ENCODE measurements at places on chromosomes 11 and 22.

DNA sequence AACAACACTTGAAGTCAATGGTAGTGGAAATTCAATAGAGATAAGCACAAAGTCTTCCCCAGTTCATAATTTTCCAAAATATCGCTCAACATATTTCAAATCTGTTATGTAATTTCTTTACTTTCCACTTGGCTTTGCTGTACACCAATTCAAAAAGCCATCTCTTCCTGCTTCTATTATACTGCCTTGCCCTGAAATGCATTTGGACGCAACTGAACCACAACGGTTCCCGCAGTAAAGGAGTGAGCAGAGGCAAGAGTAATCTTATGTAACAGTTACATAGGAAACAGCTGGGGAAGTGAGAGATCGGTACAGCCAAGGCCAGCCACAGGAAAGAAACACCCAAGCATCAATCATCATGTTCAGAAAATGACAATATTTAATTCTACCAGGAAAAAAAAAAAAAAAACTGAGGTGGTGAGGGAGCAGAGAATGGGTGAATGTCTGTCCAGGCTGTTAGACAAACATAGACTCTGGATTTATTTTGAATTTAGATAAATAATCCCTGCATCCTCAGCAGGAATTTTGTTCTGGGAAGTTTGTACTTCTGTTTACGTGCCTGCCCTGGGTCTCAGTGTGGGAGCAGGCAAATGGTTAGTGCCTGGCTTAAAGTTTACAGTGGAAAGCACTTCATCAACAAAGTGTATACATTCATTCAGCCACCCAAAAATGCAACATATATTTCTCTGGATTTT is 392.2 kb downstream of the ETS1 start:
- DNase-seq: no peak

DNA sequence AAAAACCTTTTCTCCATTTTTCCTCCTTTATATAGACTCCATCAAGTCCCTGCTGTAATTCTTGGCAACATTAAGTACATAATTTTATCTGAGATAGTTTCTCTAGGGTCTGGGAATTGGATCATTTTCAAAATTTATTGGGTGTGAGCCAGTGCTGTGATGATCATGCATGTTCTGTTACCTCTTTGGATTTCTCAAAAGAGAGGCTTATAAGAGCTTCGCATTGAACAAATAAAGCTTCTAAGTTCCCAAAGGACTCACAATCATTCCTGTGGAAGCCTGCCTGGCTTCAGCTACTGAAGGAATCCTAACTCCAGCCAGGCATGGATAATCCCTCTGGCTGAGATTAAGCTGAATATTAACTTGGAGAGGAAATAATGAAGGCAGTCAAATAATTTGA is 208.5 kb downstream of the RAB38 start:
- no peak for DNase-seq

DNA sequence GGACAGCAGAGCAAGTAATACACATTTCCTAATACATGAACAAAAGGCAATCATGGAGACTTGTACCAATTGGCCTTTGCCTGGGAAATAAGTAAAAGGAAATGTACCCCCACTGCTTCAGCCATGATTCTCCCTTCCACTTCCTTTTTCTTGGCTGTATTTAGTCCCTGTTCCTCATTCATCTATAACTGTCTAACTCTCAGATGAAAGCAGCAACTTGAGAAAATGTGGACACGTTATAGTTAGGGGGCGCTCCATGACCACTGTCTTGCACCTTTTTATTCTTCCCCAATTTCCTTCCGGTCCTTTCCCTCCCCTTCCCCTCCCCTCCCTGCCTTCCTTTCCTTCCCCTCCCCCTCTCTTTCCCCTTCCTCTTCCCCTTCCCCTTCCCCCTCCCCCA is 61.3 kb upstream of the BARX2 start:
- DNase-seq: no peak

GRCh38 chr11:86150847-86151173 is 81.9 kb upstream of the PICALM start:
- DNase-seq: no peak

DNA sequence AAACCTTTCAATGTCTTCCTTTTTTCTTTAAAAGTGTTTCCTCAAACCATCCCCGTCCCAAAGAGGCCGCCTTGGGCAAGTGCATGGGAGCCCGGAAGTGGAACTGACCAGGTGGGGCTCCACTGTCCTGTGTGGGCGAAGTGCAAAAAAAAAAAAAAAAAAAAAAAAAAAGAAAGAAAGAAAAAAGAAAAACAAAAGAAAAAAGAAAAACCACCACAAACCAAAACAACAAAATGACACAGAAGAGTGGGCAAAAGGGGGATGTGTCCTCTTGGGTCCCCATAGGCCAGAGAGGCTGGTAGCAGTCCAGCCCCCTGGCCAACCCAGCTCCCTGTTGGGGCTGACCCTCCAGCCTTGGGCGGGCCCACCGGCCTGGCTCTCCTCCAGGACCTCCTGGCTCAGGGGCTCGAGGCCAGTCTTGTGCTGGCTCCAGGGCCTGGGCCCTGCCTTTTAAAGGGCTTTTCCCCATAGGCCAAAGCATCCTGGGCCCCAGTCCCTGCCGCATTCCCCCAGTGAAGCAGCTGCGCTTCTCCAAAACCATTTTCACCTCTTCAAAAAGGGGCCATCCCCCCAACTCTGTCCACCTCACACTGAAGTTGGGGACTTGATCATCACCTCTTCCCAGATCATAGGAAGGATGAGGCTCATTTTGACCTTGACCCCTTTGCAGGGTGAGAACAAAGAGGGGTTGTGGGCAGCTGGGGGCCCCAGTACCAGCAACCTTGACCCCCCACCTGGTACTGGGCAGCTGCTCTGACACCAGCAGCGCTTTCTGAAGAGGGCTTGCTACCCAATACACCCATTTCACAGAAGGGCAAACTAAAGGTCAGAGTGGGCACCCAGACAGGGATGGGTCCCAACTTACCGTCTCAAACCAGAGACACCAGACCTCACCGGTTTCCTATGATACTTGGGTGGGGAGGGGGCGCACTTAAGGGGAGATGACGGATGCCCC is 9.4 kb downstream of the CBX6 start:
- DNase-seq: no peak

DNA sequence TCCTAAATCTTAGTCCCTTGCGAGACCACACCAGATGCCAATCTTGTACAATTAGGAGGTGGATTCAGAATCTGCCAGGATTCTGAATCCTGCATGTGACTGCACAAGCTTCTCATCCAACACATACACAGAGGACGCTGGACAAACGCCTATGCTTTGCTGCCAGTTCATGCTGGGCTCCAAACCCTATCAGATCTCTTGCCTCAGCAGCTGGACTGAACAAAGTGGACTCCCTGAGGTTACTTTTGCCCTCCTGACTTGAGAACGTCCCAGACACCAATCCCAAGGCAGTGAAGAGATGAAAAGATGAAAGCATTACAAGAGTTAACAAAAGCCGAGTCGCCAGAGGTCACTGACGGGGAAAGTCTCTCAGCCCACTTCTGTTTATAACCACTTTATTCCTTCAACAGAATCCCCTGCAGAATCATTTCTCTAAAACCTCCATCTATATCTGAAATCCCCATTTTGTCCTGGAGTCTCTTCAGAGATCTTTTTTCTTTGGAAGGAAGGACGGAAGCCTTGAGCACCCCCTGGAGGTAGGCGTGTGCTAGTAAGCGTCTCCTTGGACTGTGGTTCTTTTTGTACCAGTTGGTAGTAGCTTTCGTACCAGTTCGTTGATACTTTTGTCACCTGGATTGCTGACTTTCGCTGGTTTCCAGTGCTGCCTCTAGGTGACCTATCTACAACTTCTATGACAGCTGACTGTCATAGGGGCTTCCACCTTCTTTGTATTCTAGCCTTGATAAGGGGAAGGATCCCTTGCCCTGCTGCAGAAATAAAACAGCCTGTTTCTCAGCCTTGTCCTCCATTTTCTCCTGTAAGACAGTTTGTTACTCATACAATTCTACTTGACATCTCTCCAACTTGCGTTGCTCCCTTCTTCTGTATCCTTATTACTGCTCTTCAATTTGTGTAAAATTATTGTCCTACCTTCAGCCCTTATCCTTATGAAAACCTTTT is 26.1 kb upstream of the EED start:
- peak; percentile 57 for DNase-seq

GRCh38 chr22:43263645-43264514 is 76.9 kb upstream of the TTLL12 start:
- DNase-seq: peak; percentile 68

DNA sequence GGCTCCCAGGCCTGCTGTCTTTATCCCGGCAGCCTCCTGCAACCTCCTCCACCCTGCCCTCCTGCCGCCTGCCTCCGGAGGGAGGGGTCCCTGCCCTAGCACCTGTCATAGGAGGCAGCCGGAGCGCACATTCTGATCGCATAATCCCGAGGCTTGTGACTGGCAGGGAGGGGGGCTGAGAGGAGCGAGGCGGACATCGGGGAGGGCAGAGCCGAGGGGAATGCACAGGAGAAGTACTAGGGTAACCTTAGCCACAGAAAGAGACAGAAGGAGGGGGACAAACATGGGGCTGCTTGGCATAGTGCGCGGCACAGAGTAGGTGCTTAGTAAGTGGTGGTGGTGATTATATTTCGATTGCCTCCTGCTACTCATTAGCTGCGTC is 9.2 kb upstream of the ALX4 start:
- no peak for DNase-seq

- DNase-seq: no peak
These were observed 9.3 kb downstream of the CD82 start for GRCh38 chr11:44574610-44575287.

DNA sequence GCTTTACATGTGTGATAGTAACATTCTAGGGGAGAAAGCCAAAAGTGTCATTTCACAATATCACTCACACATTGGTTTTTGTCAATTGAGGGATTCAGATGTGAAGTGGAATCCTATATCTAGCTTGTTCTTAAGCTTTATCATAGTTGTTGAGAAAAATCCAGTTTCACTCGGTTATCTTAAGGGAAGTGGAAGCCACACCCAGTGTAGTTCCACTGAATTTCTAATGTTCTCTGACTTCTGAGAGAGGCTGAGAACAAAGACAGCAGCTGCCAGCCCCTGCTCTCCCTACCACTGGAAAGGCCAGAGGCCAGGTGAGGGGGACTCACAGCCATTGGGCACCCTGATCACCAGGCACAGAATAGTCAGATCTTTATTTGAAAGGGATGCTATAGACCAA is 53.7 kb downstream of the THAP12 start:
- DNase-seq: no peak

- DNase-seq: no peak
These were observed 54.6 kb downstream of the CTSC start for GRCh38 chr11:88282747-88283515.

DNA sequence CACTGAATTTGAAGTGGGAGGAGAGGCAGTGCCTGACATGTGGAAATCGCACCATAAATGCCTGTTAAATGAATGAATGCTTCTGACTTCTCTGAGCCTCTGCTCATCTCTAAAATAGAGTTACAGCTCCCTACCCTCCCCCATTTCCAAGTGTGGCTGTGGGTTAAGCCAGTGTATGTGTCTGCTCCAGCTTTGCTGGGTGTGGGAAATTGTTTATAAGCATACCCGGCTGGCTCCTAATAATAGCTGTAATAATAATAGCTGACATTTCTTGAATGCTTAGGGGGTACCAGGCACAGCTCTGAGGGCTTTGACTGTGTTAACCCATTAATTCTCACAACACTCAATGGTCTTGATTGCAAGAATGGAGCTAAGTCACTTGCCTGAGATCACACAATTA is 7.0 kb upstream of the FCHSD2 start:
- DNase-seq: no peak

DNA sequence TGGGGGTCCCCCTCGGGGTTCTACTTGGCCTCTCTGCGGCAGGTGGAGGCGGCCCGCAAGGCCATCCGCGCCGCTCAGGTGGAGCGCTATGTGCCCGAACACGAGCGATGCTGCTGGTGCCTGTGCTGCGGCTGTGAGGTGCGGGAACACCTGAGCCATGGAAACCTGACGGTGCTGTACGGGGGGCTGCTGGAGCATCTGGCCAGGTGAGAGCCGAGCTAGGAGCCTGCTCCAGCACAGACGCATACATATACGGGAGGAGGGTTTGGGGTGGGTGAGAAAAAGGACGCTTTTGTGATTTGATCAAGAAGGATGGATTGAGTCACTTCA is 415 bp downstream of the CENATAC start:
- no peak for DNase-seq

GRCh38 chr11:101777476-101777875 is 137.3 kb upstream of the CEP126 start:
- no peak for DNase-seq

GRCh38 chr11:80593648-80594374 is 1153.0 kb upstream of the TENM4 start:
- no peak for DNase-seq

- no peak for DNase-seq
These were observed 74.3 kb downstream of the SCN3B start for GRCh38 chr11:123580137-123580536.

- no peak for DNase-seq
These were observed 22.1 kb upstream of the BDNF start for GRCh38 chr11:27722117-27722952.

DNA sequence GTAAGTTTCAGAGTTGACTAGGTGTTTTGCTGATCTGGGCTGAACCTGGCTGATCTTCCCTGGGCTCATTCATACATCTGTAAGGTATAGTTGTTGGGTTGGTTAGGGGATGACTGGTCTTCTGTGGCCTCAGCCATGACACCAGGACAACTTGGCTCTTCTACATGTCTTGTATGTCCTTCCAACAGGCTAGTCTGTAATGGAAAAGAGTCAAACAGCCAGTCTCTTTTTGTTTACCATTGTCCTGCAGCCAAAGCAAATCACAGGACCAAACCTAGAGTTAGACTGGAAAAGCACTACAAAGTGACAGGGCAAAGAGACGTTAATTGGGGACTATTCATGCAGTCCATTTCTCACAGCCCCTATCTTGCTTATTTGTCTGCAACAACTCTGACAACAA is 17.8 kb downstream of the SERPING1 start:
- no peak for DNase-seq

- DNase-seq: no peak
These were observed 1.5 kb downstream of the RPS6KA4 start for GRCh38 chr11:64360448-64360921.
